ENCODE measurements at places on chromosomes 1 and 21.

DNA sequence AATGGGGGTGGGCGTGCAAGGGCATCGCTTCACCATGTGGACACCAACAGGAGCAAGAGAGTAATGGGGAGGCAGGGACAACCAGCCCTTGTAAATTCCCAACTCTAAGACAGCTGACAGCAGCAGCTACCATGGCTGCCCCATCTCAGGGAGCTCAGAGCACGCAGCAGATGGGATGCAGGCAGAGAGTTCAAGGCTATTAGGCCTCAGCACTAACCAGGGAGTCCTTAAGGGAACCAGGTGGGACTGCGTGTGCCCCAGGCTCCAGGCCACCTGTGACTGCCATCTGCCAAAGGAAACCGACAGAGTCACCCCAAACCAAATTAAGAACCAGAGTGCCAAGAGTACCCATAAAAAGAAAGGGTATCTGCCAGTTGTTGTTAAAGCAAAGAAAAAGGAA, 33.7 kb upstream of the PRDM2 start:
- no peak for DNase-seq

DNA sequence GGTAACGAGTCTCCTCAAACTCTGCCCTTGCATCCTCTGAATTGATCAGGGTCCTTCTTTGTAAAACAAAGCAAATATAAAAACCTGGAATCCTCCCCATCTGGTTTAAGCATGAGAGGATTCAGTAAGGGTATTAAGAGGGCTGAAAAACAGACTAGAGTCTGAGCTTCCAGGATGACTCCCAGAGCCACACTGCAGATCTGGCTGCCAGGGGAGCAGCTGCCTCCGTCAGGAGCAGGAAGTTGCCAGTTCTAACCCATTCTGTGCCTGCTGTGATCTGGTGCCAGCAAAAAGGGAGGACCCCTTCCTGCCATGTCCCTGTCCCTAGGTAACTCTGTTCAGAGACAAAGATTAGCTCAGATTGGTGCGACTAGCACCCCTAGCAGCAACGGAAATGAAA, 27.5 kb downstream of the SERTAD4 start:
- no peak for DNase-seq

DNA sequence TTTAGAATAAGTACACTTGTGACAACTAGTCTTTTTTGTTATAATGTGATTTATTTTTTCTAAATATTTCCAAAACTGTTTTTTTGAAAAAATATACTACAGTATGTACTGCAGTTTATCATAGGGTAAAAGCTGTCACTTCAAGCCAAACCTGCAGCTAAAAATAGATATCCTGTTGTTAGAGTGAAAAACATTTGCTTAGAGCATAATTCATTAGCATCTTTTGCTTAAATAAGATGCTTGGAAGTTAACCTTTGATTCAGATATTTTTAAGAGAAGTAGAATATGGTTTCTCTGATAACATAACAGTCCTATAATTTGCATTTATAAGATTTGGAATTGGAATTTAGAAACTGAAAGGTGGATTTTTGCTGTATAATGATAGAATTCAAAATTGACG, 21.5 kb downstream of the PRKACB start:
- DNase-seq, result no peak

- DNase-seq, result no peak
Observed at GRCh38 chr1:47924270-47925048, 72.7 kb downstream of the TRABD2B start.

DNA sequence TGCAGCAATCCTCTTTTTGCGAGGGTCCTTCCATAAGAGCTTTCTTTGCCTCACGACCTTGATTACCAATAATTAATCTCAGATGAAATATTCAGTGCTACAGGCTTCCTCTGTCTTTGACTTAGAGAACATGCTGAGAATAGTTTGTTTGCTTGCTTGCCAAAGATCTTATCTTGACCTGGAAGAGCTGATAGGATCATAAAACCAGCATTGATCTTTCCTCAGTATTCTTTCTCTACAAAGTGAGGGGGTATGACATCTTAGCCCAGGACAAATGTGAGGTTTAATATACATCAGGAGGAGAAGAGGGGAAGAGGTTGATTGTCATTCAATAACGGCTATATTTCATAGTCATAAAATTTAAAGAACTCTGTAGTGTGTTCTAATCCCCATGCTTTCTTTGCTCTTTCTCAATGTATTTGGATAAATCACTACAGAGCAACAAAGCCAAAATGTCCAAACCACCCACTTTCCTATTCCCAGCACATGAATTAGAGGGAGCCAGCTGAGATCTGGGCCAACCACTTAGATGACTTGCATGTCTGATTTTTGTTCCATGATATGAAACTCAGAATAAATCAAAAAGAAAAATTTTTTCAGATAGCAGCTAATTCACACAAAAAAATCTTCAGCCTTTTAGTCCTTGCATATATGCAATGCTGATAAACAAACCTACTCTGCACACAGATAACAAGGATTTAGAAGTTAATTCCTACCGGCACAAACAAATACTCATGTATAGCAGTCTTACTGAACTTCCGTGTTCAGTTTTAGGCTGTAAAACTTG, 50.5 kb upstream of the IPO9 start:
- DNase-seq, result peak; percentile 56

DNA sequence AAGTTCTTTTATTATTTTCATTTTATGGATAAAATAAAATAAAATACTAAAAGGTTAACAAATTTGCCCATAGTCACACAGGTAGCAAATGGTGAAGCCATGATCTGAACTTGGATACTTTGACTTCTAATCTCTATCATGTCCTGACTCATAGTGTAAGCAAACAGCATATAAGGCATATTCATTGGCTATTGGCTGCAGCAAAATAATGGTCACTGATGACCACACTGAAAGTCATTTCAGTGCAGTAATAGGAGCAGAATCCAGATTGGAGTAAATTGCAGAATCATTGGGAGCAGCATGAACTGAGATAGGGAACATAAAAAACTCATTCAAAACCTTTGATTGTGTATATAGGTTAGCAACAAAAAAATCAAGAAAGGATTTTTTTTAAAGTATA, 262.9 kb downstream of the PLA2G4A start:
- no peak for DNase-seq

GRCh38 chr1:204108312-204109141, 35.6 kb downstream of the SOX13 start:
- DNase-seq, result no peak

Data from adipocyte (in vitro differentiated cells).